ENCODE measurements at places on chromosomes 2 and 18.

- DNase-seq, result no peak
Observed at GRCh38 chr2:195575016-195575415, 82.0 kb upstream of the SLC39A10 start.

GRCh38 chr2:20349513-20349921 is 1.1 kb downstream of the PUM2 start:
- DNase-seq, result no peak

DNA sequence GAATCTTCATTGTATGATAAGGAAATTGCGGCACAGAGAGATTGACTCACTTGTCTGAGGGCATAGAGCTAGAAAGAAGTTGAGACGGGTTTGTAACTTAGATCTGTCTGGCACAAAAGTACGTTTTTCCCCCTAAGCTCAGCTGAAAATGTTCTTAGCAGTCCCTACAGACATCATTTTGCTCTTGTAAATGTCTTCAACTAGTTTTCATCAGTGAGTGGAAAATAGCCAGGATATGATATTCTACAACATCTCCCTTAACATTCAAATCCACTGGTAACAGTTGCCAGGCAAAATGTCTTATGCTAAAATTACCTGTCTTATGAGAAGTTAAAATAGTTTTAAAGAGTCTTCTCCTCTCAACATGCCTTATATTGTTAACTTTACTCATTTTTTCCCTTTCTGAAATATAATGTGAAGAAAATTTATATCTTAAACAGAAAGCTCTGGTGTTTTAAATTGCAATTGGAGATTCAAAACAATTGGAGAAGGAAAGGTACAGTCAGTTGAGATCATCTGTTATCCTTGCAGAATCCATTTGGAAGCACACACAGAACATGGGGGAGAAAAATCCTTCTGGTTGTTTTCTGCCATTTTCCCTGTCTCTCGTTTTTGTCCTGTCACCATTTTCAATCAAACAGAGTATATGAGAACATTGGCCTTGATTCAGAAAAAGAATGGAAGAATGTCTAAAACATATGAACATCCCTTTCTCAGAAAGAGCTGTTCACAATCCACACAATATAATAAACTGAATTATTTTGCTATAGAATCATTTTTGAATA is 255.0 kb downstream of the TRIB2 start:
- DNase-seq, result no peak

DNA sequence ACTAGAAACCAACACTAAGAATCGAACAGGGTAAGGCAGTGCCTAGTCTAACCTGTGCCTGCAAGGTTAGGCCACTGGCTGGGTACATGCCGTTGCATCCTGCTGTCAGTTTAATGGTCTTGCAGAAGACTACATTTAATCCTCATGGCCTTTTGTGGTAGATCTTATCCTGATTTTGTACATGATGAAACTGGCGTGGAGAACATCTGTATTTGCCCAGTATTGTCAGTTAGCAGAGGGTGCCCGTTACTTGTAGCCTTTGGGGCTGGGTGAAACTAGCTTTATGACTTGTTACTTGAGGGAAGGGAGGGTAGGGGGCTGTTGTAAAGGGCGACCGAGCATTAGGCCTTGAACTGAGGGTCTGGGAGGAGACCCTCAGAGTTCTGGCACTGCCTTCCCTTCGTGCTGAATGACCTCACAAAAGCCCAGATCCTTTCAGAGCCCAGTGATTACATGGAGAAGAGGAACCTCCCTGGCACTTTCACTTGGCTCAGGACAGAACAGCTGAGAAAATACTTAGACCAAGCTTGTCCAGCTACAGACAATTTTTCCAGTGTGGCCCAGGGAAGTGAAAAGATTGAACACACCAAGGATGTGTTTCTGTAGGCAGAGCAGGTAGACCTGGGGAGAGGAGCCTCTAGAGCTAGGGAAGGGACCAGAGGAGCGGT is 19.5 kb downstream of the SLC20A1 start:
- DNase-seq, result no peak

- DNase-seq, result no peak
Observed at GRCh38 chr18:28183418-28184078, 6.6 kb upstream of the CDH2 start.

- no peak for DNase-seq
Observed at GRCh38 chr2:20728114-20728758, 61.3 kb downstream of the GDF7 start.

GRCh38 chr2:20438334-20439192 is 8.3 kb upstream of the RHOB start:
- DNase-seq, result no peak

- no peak for DNase-seq
Observed at GRCh38 chr2:181255651-181256050, 201.5 kb upstream of the ITGA4 start.

DNA sequence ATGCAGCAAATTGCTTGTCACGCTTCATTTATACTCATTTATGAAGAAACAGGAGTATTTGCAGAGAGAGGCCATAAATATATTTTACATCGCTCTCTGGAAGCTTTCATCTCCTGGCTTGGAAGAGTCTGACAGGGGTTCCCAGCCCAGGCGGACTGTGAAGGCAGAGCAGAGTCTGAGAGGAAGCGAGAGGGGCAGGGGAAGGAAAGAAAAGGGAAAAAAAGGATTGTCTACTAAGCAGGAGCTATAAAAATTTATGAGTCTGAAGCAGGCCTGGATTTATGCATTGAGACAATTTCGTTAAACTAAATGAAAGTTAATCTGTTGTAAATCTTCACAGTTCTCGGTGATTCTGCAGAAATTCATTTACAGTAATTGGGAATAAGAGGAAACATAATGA is 143.9 kb upstream of the GYPC start:
- no peak for DNase-seq

GRCh38 chr2:84641021-84641420 is 124.7 kb downstream of the DNAH6 start:
- no peak for DNase-seq

- DNase-seq, result no peak
Observed at GRCh38 chr18:11052800-11053199, 96.6 kb downstream of the PIEZO2 start.

GRCh38 chr18:75500545-75500944 is 73.0 kb upstream of the SMIM21 start:
- DNase-seq, result no peak

GRCh38 chr2:39492716-39493115 is 55.6 kb upstream of the MAP4K3 start:
- no peak for DNase-seq

DNA sequence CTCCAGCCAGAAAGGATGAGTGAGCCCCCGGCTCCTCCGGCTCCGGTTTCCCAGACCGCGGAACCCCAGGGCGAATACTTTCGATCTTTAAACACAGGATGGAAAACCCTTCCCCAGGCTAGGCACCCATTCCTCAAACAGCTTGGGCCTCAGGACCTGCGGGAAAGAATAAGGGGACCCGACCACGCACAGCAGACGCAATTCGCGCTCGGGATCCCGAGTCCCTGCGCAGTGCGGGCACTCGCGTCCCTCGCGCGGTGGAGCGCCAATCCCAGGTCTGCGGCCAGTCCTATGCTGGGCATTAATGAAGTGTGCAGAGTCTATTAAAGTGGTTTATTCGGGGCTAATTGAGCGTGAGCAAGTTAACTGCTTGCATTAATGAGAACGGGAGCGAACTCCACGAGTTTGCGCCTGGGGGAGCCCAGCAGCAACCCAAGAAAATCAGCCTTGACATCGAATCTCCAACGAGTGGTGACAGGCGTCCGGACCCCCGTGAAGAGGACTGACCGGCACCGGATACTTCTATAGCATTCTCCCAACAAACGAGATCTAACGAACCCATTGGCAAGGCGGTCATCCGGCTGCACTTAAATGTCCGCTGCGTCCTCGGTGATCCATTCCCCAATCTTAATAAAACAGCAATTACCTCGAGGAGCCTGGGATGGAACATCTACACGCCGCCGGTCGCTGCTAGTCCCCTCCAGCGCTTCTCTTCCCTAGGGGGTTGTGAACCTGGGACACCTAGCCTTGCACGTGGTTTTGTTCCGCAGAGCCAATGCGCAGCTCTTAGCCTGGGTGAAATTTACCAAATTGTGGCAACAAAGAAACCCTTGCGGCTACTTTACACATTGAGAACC is 1.6 kb downstream of the OSR1 start:
- DNase-seq, result no peak

GRCh38 chr18:36734596-36734995 is 94.2 kb downstream of the TPGS2 start:
- no peak for DNase-seq

DNA sequence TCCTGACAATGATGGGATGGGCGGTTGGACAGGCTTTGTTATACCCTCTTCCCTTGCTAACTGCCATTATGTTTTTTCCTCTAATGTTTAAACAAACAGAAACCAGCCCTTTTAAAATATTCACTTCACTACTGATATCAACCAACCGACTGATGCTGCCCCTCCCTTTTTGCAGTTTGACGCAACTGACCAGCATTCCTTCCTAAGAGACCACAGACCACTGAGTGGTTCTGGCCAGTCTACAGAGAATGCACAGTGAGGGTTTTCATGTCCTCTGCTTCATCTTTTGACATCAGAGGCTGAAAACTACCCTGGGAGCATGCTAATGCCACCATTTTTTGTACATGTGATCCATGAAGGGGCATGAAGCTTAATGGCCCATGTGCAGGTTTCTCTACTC is 85.3 kb downstream of the CYP26B1 start:
- DNase-seq, result no peak

- DNase-seq, result no peak
Observed at GRCh38 chr2:53583583-53583982, 184.0 kb upstream of the CHAC2 start.

DNA sequence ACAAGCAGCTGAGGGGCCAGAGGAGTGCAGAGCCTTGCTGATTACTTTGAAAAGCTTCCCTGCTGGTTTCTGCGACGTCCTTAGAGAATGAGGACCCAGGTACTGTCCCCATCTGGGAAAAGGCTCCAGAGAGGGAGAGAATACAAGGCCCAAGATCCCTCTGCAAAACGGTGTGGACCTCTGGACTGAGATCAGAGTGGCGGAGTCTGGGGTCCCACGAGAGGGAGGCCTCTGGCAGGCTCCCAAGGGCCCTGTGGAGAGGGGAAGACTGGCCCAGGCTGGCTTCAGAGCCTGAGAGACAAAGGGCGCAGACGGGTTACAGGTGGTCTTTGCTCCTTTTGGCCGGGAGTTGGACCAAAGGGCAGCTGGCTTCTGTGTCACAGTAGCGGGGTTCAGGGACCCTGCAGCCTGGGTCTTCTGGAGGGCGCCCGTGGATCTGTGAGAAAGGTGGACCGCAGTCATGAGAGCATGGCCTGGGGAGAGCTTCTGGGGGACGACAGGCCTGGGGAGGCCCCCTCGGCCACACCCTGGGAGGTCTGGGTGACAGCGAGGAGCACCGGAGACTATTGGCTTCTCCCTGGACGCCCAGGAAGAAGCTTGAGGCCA is 805 bp downstream of the SNORC start:
- no peak for DNase-seq

DNA sequence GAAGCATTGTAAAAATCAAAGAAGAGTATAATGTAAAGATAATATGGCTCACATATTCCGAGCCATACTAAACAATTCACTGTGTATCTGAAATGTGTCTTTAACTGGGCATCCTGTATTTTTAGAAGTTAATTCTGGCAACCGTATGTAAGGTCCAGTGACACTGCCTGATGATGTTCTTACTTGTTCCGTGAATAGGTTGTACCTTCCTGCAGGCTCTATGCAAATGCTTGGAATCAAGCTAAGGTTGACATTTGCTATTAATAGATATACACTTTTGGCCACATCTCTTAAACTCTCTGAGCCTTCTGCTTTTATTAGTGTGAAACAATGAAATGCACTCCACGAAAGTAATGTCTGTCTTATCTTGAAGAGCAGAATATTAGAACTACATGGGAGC is 534.6 kb downstream of the CCDC85A start:
- DNase-seq, result no peak

- DNase-seq, result peak; percentile 26
Observed at GRCh38 chr2:233350708-233351107, 3.6 kb upstream of the DGKD start.

DNA sequence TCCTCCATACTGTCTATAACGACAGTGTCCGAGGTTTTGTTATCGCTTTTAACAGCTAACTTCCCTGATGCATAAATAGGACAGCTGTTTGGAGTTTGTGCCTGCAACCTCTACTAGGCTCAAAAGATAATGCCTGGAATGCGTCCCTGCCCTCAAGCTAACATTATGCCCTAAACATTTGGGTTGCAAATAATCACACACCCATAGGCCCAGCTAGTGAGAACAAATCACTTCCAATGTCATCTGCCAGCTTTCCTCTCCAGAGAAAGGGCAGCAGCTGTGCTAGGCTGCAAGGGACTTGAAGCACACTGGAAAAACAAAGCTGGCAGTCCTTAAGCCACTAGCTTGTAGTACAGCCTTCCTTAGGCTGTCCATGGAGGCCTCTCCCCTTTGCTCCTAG is 201.8 kb upstream of the LYPD1 start:
- no peak for DNase-seq

DNA sequence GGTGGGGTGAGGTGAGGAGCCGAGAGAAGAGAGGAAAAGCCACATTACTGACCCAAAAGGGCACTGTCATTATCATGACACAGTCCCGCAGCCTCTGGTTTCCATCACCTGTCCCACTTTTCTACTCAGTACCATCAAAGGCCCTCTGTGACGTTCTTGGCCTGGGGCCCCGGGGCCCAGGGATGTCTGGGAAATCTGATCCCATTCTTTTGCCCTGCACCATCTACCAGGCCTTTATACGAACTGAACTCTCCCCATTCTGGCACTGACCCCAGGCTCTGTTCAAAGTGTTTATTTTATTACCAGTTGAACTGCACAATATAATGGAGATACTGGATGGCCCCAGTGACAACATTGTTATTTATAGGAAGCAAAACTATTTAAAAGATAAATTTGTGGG is 89.1 kb downstream of the COL6A3 start:
- DNase-seq, result no peak

GRCh38 chr2:17821080-17821479 is 4.8 kb downstream of the MSGN1 start:
- DNase-seq, result no peak

DNA sequence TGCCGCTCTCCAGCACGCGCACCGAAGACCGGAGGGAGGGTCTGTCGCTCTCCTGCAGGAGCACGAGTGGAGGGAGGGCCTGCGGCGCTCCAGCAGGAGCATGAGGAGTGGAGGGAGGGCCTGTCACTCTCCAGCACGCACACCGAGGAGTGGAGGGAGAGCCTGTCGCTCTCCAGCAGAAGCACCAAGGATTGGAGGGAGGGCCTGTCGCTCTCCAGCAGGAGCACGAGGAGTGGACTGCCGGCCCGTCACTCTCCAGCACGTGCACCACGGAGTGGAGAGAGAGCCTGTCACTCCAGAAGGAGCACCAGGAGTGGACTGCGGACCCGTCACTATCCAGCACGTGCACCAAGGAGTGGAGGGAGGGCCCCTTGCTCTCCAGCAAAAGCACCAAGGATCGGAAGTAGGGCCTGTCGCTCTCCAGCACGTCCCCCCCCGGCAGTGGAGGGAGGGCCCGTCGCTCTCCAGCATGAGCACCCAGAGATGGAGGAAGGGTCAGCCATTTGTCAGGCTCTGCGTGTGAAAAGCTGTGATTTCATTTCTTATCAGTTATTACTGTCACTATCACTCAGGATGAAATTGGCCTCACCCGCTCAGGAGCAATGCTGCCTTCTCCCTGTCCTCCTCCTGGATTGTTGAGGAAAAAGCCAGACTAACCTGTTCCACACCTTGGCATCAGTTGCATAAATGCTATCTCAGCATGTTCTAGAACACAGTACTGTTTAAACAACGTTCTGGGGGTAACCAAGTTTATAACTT is 35.9 kb downstream of the ADI1 start:
- no peak for DNase-seq
